ENCODE measurements at places on chromosomes 2 and 18.

- peaks cover 47% of the 10 kb centered on the region for H3K27me3 ChIP-seq
- no peak overlapping the region for H3K4me3 ChIP-seq
- no peak for DNase-seq
- H3K27ac ChIP-seq: no peak overlapping the region
Observed at GRCh38 chr2:232481322-232482140, 6.1 kb downstream of the ECEL1 start.

DNA sequence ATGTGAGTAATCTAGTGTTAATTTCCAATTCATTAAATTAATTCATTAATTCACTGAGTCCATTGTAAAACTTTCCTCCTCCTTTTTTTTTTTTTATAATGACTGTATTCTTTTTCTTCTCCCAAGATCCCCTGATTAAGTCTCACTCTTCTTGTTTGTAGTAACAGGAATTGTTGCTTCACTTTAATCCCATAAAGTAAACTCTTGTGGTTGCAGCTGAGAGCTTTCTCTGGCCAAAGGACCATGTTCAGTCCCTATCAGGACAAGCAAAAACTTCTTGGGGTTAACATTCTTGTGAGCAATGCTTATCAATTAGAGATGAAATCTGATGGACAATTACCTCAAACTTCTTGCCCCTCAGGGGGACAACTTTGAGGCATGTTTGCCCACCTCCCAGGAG, 400.2 kb upstream of the SPHKAP start:
- no peaks in the 10 kb centered on the region for H3K27me3 ChIP-seq
- H3K4me3 ChIP-seq: no peak overlapping the region
- H3K27ac ChIP-seq: no peak overlapping the region

GRCh38 chr2:144894612-144895599, 375.0 kb upstream of the ZEB2 start:
- no peak overlapping the region for H3K27ac ChIP-seq
- no peaks in the 10 kb centered on the region for H3K4me1 ChIP-seq
- H3K4me3 ChIP-seq: no peak overlapping the region

- no peak for DNase-seq
- peak overlapping the region; percentile 31 for H3K27ac ChIP-seq
- peaks cover 27% of the 10 kb centered on the region for H3K4me1 ChIP-seq
Observed at GRCh38 chr2:101361121-101361520, 26.2 kb downstream of the CREG2 start.

GRCh38 chr2:174673440-174673839, 75.8 kb upstream of the WIPF1 start:
- DNase-seq: no peak
- H3K36me3 ChIP-seq: no peaks in the 10 kb centered on the region
- no peak overlapping the region for H3K27ac ChIP-seq

GRCh38 chr2:37653805-37654378, 17.6 kb downstream of the CDC42EP3 start:
- peaks cover 7% of the 10 kb centered on the region for H3K36me3 ChIP-seq
- no peak for DNase-seq
- peak overlapping the region; percentile 48 for H3K27ac ChIP-seq
- H3K4me1 ChIP-seq: peaks cover 84% of the 10 kb centered on the region
- H3K27me3 ChIP-seq: no peaks in the 10 kb centered on the region

DNA sequence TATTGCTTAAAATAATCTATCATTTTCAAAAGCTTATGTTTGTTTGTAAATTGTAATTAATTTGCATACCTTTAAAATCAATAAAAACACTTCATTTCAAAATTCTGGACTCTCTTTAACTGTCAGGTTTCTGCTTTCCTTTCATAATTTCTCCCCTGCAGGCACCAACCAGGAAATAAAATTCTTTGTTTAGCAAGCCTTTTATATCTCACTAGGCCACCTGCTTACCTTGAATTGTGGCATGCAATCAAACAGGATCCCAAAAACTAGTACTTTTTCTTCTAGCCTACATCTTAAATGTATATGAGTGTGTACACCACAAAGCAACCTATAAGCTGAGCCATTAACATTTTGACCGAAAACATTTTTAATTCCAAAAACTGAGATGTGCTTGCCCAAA, 233.1 kb downstream of the NR4A2 start:
- no peaks in the 10 kb centered on the region for H3K36me3 ChIP-seq
- no peaks in the 10 kb centered on the region for H3K4me1 ChIP-seq
- no peak for DNase-seq
- no peak overlapping the region for H3K4me3 ChIP-seq

GRCh38 chr2:85814802-85815550, 61.2 kb downstream of the ATOH8 start:
- no peak for DNase-seq
- no peak overlapping the region for H3K4me3 ChIP-seq
- H3K4me1 ChIP-seq: peaks cover 3% of the 10 kb centered on the region

GRCh38 chr2:47905386-47906156, 727 bp downstream of the FBXO11 start:
- H3K4me3 ChIP-seq: peak overlapping the region; percentile 81
- H3K27ac ChIP-seq: peak overlapping the region; percentile 92
- no peaks in the 10 kb centered on the region for H3K27me3 ChIP-seq
- DNase-seq: peak; percentile 51
- peaks cover 6% of the 10 kb centered on the region for H3K4me1 ChIP-seq

- H3K36me3 ChIP-seq: no peaks in the 10 kb centered on the region
- H3K4me1 ChIP-seq: no peaks in the 10 kb centered on the region
- no peak overlapping the region for H3K4me3 ChIP-seq
- no peak overlapping the region for H3K27ac ChIP-seq
- H3K27me3 ChIP-seq: no peaks in the 10 kb centered on the region
- DNase-seq: no peak
Observed at GRCh38 chr2:182050333-182051135, 64.9 kb downstream of the PPP1R1C start.

GRCh38 chr2:190533175-190533967, 1.2 kb downstream of the NEMP2 start:
- H3K36me3 ChIP-seq: no peaks in the 10 kb centered on the region
- no peak for DNase-seq
- peaks cover 35% of the 10 kb centered on the region for H3K4me1 ChIP-seq
- peak overlapping the region; percentile 88 for H3K4me3 ChIP-seq

DNA sequence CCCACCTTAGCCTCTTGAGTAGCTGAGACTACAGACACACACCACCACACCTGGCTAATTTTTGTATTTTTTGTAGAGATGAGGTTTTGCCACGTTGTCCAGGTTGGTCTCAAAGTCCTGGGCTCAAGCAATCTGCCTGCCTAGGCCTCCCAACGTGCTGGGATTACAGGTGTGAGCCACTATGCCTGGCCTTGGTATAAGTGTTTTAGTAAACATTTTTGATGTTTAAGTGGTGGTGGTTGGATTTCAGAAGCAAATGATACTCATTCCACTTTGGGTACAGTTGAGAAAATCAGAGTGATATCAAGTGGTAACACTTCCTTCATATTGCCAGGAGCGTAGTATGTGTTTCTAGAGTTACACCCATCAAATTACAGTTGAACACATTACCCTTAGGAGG, 25.4 kb downstream of the ACADL start:
- no peak for DNase-seq
- no peaks in the 10 kb centered on the region for H3K36me3 ChIP-seq
- no peaks in the 10 kb centered on the region for H3K4me1 ChIP-seq
- H3K4me3 ChIP-seq: no peak overlapping the region
- H3K27me3 ChIP-seq: peaks cover 3% of the 10 kb centered on the region

- DNase-seq: no peak
- no peak overlapping the region for H3K27ac ChIP-seq
- H3K27me3 ChIP-seq: peaks cover 30% of the 10 kb centered on the region
- no peaks in the 10 kb centered on the region for H3K36me3 ChIP-seq
Observed at GRCh38 chr2:207768866-207769596, 675 bp downstream of the FZD5 start.

DNA sequence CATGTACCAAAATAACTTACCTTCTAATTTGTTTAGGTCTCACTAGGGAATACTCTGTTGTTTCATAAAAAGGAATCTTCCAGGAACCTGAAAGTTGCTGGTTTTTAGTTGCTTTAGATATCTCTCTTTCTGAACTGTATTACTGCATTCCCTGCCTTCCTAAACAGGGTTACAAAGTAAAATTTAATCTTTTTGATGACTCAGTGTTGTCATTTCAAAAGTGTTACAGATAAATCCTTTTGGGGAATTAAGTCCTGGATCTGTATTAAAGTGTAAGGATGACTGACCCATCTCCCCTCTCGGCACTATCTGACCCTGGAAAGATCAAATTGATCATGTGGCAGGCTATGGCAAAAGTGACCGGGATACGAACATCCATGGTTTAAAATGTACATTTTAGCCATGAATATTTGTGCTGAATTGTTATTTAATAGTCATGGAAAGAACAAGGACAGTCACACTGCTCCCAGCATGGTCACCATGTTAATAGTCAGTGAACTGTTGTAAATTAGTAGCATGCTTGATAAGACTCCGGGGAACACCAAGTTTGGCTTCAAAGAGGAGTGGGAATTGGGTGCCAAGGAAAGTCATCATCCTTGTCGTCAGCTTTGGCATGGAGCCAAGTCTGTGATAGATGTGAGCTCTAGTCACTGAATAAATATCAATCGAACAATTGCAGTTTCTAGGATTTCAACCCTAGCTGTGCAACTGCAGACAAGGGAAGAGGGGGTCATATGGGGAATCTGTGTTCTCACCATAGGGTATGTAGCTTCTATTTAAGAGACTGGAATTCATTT, 4.2 kb downstream of the PLEKHA3 start:
- no peak overlapping the region for H3K27ac ChIP-seq
- no peak overlapping the region for H3K4me3 ChIP-seq
- H3K27me3 ChIP-seq: no peaks in the 10 kb centered on the region
- H3K36me3 ChIP-seq: peaks cover 23% of the 10 kb centered on the region
- H3K4me1 ChIP-seq: peaks cover 29% of the 10 kb centered on the region

- H3K36me3 ChIP-seq: peaks cover 14% of the 10 kb centered on the region
- H3K27ac ChIP-seq: no peak overlapping the region
- no peak for DNase-seq
- H3K4me1 ChIP-seq: no peaks in the 10 kb centered on the region
- no peaks in the 10 kb centered on the region for H3K27me3 ChIP-seq
Observed at GRCh38 chr2:32564417-32565035, 63.3 kb upstream of the TTC27 start.

DNA sequence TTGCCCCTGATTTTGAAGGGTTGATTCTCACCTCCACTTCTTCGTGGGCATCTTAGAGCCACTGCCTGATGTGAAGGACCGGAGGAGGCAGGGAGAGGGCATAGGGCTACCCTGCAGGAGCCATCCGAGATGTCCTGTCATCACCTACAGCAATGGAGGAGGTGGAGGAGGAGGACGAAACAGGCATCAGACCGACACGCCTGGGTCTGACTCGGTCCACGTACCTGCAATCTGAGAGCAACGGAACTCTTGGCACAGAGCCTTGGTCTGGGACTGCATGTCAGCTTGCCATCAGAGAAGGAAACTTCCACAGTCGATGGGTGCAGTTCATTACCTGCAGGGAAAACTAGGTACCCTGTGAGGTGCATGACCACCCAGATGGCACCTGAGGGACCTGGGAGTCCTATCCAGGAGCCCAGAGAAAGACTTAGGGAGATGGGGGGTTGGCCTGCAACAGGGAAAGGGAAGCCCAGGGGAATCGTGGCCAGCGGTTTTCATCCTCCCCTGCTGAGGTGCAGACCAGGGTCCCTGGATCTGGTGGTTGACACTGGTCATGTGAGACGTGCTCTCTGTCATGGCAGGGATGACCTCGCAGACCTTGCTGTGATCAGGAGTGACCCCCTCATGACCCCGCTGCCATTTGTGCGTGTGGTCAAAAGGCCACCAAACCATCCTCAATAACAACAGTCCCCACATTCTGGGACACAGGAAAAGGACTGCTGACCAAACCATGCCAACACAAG, 190.8 kb downstream of the SEPTIN10 start:
- H3K27me3 ChIP-seq: no peaks in the 10 kb centered on the region
- no peaks in the 10 kb centered on the region for H3K4me1 ChIP-seq
- DNase-seq: no peak
- H3K27ac ChIP-seq: no peak overlapping the region

- H3K27me3 ChIP-seq: no peaks in the 10 kb centered on the region
- H3K36me3 ChIP-seq: no peaks in the 10 kb centered on the region
- peak; percentile 49 for DNase-seq
- H3K4me1 ChIP-seq: peaks cover 11% of the 10 kb centered on the region
- peak overlapping the region; percentile 34 for H3K4me3 ChIP-seq
Observed at GRCh38 chr2:241842620-241843211, 16.0 kb downstream of the PDCD1 start.

DNA sequence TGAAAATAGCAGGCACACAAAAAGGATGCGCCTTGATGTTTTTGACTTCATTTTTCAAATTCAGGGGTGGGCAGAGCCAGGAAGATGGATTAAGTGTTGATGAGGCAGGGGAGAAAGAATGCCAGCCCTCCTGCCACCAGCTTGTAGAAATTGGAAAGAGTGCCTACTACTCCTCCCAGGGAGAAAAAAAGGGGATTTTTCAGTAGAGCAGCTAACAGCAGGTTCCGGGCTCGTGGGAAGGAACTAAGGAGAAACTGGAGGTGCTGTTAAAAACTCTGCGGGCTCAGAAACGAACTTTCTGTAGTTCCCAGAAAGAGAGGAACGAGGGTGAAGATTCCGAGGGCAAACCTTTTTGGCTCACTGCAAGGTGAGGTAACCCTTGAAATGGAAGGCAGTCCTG, 100.1 kb upstream of the MCFD2 start:
- H3K27ac ChIP-seq: no peak overlapping the region
- H3K27me3 ChIP-seq: no peaks in the 10 kb centered on the region
- peaks cover 8% of the 10 kb centered on the region for H3K36me3 ChIP-seq
- no peak overlapping the region for H3K4me3 ChIP-seq

- H3K36me3 ChIP-seq: no peaks in the 10 kb centered on the region
- no peaks in the 10 kb centered on the region for H3K4me1 ChIP-seq
- H3K27me3 ChIP-seq: peaks cover 2% of the 10 kb centered on the region
- no peak for DNase-seq
- no peak overlapping the region for H3K27ac ChIP-seq
Observed at GRCh38 chr2:223090039-223090438, 38.0 kb downstream of the KCNE4 start.

DNA sequence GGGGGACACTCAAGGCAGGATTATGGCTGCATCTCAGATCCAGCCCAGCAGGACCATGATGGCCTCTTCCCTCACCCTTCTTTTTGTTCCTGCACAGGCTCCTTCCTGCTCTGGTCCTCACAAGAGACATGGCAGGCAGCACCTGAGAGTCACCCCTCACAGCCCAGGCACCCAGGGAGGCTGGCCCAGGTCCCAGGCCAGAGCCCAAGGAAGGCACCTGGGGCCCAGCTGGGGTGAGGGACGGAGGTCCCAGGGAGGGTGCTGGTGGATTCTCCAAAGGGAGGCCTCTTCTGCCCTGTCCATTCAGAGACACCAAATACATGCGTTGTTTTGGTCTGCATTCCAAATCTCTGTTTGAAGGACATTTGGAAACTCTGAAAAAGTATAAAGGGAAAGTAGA, 285.4 kb upstream of the HS6ST1 start:
- no peaks in the 10 kb centered on the region for H3K36me3 ChIP-seq
- H3K27ac ChIP-seq: no peak overlapping the region
- peaks cover 8% of the 10 kb centered on the region for H3K27me3 ChIP-seq
- DNase-seq: no peak
- H3K4me1 ChIP-seq: no peaks in the 10 kb centered on the region
- H3K4me3 ChIP-seq: no peak overlapping the region

Data from T-cell (primary cell).